ENCODE measurements at places on chromosomes 5 and 9.

- DNase-seq = no peak
These were observed 3.7 kb upstream of the EGR1 start for GRCh38 chr5:138461343-138462125.

DNA sequence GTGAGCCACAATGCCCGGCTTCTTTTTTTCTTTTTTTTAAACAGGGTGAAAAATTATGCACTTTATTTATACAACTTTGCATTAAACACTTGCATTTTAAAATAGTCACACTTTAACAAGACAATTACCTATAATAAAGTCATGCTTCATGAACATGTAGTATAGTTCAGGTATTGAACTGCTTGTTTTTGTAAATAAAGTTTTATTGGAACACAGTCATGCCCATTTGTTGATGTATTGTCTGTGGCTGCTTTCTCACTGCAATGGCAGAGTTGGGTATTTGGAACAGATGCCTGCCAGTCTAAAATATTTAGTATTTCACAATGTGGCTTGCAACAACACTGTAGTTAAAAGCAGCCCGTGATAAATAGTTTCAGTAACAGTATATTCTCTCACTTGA lies 32.8 kb upstream of the CCL21 start:
- no peak for DNase-seq

DNA sequence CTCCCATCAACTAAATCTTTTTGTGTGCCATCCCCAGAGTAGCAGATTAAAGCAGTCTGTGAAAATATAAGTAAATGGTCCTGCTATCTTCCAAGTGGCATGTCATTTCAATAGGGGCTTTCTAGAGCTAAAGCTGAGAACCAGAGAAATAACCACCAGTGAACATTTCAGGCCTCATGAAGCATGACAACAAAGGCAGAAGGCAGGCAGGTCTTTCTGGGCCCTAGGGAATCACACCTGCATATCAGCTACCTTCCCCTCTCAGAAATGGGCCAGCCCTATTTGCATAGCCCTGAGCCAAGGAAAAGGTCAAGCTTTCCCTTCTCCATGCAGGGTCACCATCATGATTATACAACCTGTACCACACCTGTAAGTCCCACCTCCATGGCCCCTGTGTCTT lies 205.3 kb downstream of the DEPDC1B start:
- no peak for DNase-seq

DNA sequence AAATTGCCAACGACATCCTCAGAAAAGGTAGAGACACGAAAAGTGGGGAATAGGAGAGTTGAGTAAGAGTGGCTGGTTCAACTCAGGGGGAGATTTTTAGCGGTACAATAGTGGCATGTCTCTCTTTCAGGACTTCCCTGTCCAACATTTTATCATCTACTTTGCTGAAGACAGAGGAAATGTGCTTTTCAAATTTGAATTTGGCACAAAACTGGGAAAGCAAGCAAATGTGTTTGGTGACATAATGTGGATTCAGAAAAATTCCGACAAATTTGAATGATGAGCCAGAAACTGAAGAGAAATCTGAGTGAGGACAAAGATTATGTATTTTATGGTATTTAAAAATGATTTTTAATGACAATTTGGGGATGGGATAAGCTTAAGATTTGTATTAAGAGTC lies 33.6 kb upstream of the ZNF608 start:
- DNase-seq = no peak

DNA sequence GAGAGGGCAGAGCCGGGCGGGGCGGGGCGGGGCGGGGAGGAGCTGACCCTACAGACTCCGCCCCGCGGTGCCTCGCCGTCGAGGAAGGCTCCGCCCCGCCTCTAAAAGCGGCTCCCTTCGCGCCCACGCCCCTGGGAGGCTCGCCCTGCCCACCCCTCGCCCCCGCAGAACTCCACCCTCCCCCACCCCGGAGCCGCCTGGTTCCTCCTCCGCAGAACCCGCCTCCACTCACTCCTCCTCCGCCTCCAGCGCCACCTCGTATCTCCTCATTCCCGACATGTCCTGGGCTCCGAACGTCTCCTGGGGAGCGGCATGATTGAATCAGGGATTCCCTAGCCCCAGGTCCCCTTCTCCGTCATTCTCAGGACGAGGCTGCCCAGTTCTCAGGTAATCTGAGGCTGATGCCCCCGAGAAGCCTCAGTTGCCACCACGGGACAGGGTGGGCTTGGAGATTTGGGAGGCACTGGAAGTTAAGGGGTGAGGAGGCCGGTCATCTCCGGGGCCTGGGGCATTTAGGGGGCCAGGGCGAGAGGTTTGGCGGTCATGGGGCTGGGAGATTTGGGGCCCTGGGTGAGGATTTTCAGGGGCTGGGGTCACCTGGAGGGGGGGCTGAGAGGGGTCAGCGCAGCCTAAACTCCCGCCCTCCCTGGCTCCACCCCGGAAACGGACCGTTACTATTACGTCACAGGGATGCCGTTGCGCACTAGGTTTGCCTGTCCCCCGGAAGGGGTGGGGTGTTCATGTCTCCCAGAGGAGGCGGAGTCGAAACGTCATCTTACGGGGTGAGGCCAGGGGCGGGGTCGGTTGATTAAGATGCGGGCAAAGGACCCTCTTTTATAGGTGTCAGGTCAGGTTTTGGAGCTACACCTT lies 3.2 kb upstream of the CCL27 start:
- peak; percentile 93 for DNase-seq

DNA sequence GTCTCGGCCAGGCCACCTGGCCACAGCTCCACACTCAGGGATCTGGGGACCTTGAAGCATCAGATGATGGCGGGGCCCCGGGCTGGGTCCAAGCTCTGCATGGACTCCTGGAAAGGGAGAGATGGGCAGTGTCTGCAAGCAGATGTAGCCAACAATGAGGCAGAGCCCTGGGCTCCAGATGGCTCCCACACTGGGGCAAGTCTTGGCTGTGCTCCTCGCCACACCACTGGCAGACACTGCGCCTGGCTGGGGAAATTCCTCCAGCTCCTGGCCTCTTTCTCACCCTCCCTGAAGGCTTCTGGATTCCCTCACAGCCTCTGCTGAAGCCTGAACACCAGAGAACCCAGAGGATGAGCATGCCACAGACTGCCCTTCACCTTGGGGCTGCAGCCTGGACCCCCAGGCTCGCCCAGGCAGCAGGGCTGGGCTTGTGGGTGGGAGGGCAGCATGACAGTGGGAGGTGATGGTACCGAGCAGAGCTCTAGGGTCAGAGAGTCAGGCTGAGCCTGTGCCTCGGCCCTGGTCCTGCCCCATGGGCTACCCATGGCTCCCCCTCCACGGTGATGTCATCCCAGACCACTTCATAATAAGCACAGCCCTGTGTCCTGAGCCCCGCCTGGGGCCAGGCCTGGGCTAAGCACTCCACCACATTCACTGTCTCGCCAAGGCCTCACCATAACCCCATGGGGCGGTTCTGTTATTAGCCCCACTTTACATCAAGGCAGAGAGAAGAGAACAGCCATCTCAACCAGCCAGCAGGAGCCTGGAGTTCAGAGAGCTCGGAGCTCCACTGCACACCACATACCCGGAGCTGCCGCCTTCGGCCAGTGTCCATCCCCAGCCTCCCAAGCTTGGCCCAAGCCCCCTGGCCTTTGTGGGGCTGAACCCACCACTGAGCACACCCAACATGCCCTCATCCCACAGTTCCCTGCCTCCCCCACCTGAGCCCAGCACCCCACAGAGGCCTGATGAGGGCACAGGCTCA lies 62.2 kb upstream of the ADAMTS2 start:
- DNase-seq = no peak

- no peak for DNase-seq
These were observed 338.9 kb upstream of the ACO1 start for GRCh38 chr9:32045513-32045912.

- DNase-seq = no peak
These were observed 26.4 kb downstream of the TMOD1 start for GRCh38 chr9:97527626-97528528.

GRCh38 chr5:82314964-82315758 lies 37.0 kb upstream of the RPS23 start:
- peak; percentile 1 for DNase-seq

DNA sequence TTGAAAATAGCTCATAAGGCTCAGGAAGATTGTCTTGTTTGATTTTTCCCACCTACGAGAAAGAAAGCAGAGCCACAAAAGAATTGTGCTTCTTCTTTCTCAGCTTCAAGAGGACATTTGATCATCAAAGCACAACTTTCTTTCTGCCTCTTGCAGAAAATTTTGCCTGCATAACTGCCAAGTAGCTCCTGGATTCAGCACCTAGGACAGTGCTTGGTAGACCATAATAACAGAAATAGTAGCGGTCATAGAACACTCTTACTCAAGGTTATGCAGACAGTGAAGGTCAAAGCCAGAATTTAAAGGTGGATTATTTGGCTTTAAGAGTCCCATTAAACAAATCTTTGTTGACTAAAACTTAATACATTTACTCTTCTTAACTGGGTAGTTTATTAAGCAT lies 594.7 kb upstream of the CCNG1 start:
- DNase-seq = no peak

DNA sequence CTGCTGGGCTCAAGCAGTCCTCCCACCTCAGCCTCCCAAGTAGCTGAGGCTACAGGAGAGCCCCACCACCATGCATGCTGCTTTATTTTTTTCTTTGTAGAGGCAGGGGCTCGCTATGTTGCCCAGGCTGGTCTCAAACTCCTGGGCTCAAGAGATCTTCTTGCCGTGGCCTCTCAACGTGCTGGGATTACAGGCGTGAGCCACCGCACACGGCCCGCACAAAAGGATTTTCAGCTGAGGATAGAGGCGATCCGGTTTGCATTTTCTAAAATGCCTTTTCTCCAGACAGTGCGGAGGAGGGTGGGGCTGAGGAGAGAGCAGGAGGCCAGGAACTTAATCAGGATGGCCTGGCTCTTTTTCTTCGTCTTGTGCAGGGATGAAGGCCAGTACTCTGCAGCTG lies 6.9 kb downstream of the HRH2 start:
- no peak for DNase-seq

DNA sequence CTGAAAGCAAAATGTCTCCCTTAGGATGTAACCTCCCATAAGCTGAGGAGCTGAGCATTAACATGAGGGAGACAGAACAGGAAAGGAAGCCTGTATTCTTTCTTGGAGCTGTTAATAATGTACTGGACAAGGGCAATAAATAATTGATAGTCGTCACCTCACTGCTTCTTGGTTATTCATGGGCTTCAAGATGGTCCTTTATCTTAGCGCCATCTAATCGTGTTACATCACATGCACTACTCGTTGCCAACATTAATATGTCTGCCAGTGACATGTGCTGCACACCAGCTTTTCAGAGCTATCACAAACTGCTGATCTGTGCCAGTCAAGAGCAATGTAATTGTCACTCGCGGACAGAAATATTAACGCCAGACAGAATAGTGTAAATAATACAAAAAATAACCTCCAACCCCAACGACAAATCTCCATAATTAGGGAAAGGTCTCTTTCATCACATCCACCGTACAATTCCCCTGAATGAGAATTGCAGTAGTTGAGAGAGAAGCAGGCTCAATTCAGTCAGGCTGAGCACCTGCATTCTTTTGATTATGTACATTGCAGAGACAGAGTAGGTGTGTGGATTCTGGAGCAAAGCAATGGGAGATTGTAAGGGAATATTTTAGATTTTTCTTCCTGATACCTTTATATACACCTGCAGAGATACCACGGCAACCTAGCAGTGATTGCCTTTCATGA lies 267.1 kb downstream of the SPATA31D1 start:
- DNase-seq = no peak

GRCh38 chr5:55603922-55604321 lies 69.2 kb upstream of the PLPP1 start:
- DNase-seq = no peak

DNA sequence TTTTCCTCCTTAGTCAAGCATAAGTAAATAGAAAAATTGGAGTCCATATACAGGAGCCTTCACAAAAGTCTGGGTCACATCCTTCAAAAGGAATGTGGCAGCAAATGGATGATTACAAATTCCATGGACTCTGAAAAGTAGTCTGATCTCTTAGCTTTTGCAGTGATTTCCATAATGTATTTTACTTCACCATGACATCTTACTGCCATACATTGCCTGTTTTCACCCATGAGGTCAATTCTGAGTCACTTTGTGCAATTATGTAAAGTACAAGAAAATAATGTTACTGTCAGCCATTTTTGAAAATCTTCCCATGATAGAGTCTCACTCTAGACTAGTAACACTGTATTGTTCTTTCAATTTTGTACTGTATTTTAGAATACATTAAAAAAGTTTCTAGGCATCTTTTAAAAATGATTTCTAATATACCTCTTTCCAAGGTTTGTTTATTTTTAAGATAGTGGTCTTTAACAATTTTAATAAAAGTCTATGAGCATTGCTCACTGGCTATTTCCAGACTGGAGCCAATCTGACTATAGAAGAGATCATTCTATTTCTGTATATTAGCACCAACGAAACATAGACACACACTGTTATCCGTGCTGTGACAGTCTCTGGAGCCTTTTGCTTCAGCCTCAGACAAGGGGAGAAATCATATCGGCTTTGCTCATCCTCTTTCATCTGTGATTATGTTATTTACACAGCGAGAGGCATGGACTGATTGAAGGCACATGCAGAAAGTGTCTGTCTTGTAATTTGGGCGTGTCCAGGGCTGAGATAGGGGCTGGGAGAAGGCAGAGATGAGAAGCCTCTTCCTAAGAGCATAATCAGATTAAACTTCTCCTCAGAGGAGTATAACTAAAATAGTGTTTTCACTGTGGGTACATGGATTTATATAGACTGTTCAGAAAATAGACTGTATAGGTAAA lies 22.9 kb upstream of the ACTBL2 start:
- DNase-seq = no peak

DNA sequence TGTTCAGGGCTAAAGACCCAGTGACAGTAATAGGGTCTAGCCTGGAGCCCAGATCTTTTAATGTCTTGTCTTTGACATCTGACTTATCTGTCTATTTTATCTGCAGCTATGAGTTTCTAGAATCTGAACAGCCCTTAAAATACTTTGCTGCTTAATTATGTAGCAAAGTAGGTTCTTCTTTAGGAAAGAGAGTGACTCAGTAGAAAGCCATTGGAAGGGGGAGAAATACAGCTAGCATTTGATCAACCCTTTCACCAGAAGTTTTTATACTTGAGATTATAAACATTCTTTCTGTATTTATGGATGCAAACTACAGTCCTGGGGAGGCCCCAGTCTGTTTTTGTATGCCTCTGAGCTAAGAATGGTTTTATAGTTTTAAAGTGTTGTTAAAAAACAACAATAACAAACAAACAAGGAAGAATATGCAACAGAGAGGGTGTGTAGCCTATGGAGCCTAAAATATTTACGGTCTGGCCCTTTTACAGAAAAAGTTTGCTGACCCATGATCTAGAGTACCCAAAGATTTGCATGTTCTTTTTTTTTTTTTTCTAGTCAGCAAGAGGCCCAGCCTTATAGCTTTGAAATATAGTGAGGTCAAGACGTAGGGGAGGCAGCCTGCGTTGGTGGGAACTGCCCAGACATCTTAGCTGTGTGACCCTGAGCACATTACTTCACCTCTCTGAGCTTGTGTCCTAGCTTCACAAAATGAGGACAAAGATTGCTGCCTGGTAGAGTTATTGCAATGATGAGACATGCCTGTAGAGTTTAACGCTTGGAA lies 9.7 kb downstream of the GSN start:
- no peak for DNase-seq

GRCh38 chr9:70868661-70869652 lies 252.5 kb downstream of the TRPM3 start:
- DNase-seq = no peak

All from HL-60 (cell line).